ENCODE measurements at places on chromosomes 16 and 17.

- DNase-seq = no peak
These were observed 7.0 kb downstream of the ZNF629 start for GRCh38 chr16:30780021-30780420.

- peak; percentile 65 for DNase-seq
These were observed 119.2 kb upstream of the CACNG5 start for GRCh38 chr17:66715745-66716156.

DNA sequence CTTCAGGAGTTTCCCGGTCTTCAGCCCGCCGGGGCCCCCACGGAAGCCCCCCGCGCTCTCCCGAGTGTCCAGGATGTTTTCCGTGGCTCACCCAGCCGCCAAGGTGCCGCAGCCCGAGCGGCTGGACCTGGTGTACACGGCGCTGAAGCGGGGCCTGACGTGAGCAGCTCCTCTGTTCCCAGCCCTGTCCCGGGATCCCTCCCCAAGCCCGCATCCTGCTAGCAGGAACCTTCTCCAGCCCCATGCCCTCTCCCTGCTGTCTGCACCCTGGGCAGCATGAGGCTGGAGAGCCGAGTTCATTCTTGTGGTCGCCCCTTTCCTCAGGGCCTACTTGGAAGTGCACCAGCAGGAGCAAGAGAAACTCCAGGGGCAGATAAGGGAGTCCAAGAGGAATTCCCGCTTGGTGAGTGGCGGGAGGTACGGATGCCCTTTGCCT, 10.1 kb downstream of the RIPOR1 start:
- no peak for DNase-seq

- peak; percentile 76 for DNase-seq
These were observed 1.9 kb downstream of the MNT start for GRCh38 chr17:2398655-2399571.

- no peak for DNase-seq
These were observed 1.1 kb downstream of the IL17C start for GRCh38 chr16:88639231-88640038.

DNA sequence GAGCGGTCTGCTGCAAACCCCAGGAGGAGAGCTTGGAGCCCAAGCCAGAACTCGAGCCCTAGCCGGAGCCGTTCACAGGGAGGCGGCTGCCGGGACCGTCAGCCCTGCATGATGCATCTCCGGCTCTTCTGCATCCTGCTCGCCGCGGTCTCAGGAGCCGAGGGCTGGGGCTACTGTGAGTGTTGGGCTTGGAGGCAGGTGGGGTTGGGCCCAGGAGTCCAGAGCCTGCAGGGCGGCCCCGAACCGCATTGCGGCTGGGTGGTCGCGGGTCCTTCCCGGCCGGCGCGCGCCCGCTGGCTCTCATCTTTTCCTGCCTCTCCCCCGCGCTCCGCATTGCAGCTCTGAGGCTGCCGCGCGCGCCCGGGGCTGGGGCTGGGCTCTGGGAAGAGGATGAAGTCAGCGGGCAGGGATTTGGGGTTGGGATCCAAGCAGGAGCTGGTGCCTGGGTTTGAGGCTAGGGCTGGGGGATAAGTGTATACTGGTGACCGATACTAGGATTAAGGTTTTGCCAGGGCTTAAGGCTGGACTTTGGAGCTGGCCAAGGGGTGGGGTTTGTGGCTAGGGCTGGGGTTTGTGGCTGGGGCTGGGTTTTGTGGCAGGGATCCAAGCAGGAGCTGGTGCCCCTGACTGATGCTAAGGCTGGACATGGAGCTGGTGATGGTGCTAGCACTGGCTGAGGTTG, 532 bp downstream of the CNTNAP1 start:
- DNase-seq = peak; percentile 26

DNA sequence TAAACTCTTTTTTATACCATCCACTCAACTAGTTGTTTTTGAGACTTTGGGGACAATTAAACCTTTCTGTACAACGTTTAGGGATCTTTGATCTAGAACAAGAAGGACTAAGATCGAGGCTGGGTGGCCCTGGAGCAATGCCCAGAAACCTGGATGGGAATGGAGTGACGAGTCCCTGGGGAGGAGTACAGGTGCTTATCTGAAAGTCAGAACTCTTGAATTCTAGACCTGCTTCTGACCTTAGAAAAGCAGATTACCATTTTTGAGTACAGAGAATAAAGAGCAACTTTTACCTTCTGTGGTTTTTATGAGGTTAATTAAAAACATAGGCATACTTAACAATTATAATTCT, 17.8 kb downstream of the UBE2Z start:
- no peak for DNase-seq

DNA sequence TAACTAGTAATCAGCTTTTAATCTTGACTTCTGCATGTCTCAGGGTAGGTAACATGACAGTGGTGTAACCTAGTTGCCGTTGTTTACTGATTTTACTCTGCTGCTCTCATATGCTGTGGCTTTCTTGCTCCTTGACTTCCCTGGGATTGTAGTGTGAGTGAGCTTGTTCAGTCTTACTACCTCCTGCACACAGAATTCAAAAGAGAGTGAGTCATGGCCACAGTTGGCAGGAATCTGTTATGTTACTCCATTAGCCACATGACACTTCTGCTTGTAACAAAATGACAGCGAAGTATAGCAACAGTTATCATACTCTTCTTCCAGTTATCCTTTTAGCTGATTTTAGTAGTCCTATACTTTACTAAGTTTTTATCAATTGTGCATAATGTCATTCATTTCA, 18.8 kb downstream of the TNRC6A start:
- peak; percentile 87 for DNase-seq

DNA sequence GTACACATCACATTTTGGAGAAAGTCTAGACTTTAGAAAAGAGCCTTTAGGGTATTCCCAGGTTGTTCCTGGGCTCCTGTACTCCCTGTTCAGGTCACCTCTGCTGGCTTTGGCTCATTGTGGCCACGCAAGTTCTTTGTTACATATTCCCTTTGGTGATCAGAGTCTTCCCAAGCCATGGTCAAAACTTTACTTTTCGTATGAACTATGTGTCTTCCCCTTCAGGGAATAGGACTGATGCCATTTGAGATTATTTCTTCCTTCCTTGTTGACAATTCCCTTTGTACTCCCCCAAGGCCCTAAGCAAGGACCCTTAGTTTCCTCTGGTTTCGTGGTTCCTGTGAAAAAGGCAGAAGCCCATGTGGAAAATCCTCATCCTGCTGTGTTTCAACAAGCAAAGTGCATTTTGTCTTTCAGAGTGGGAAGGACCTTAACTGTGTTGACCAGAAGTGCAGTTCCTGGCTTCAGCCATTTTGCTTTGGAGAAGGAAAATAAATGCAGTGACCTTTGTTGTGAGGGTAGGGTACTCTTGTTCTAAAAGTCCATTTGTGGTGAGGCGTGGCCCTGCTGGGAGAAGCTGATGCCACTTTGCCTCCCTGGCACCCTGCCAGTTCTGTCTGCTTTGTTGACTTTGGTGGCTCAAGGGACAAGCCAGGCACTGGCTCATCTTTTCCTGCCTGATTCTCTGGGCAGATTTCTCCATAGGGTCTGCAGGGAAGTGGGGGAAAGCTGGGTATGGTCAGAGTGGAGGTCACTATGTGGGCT, 55.1 kb downstream of the ZNRF1 start:
- peak; percentile 36 for DNase-seq

DNA sequence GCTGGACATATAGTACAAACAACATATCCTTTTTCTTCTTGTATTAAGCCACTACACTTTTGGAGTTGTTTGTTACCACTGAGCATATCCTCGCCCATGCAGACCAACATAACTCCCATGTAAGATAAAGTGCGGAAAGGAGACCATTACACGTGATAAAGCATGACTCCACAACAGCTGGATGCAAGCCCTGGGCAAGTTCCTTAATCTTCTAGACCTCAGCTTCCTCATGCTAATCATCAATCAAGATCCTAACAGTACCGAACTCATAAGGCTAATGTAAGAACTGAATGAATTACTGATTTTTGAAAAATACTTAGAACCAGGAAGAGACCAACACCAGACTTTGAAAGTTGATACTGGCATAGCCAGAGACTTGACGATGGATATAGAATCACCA, 47.0 kb upstream of the GSG1L start:
- DNase-seq = no peak

All from H4 (cell line).